ENCODE measurements at places on chromosomes 6 and 20.

GRCh38 chr6:61959196-61959595 lies 326.8 kb downstream of the KHDRBS2 start:
- no peak for DNase-seq

DNA sequence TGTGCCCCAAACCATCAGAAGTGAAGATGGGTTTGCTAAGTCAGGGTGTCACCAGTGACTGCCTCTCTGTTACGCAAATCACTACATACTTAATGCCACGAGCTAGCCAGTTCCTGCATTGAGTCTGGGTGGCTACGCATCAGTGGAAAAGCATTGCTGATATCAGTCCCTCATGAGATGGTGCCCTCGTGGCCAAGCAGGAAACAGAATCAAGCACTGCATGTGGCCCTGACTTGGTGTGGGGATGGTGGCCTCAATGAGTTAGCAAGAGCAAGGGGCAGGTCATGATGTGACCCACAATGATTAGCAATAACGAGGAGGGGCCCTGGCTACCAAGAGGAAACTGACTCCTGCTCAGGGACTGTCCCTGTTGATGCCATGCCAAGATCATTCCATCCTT lies 51.6 kb upstream of the FNDC1 start:
- DNase-seq: no peak

DNA sequence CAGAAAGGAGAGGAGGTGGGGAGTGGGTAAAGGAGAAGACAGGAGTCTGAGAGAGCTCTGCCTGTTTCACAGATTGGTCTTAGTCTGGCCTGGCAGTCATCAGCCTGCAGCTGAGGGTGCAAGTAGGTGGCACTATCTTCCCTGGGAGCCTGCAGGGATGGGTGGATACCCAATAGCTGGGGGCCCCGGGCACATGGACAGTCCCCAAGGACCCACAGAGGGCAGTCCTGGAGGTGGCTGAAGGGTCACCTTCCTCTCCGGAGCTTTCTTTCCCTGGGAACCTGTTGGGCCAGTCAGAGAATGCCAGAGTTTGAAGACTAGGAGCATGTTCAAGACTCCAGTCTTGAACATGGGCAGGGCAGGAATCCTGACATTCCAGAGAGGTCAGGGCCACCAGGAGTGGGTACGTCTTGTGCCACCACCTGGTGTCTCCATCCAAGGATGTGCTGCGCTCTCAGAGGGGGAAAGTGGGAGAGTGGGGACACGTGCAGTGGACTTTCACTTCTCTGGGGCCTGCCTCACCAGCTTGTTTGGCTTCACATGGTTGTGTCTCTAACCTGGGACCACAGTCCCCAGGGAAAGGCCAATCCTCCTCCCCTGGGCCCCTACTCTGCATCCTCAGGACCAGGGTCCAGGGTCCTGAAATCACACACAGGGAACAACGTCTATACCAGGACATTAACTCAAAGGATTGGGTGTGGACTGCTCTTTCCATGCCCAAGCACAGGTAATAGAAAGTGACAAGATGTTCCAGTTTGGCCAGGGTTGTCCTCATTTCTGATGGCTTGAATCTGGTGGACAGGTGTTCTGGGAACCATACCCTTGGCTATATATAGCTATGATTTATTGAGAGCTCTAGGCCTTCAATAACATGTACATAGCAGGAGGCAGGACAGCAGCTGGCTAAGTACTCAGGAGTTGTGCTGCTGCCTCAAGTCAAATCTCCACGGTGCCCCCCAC lies 18.0 kb downstream of the AARS2 start:
- no peak for DNase-seq

GRCh38 chr6:33579828-33580714 lies at the start of gene BAK1:
Gene BAK1 (minus strand): TSS chr6:33580276. CDS start chr6:33577604, 2,672 bp downstream.
- peak; percentile 88 for DNase-seq

DNA sequence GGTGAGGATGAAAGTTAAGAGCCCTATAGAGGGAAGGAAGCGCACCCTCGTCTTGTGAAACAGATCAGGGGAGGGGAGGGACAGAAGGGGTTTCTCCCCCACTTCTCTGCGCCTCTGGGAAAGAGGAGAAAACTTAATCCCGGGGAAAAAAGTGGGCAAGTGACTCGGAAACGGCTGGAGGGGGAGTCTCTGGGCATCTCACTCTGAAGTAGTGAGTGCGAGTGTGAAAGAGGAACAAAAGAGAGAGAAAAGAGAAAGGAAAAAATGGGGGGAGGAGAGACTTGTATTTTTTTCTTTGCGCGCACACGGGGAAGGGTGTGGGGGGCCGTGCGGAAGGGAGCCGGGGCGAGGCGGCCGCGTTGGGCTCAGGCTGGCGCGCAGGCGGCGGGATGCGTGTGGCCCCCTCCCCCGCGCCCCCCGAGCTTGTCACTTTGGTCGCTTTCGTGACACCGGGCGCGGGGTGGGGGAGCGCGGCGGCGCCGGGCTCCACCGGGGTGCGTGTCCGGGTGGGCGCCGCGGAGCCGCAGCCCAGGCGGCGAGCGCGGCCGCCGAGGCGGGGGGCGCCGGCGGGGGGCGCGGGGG lies 454 bp downstream of the L3MBTL3 start:
- no peak for DNase-seq

GRCh38 chr6:14046476-14047068 lies 71.0 kb upstream of the CD83 start:
- peak; percentile 72 for DNase-seq

DNA sequence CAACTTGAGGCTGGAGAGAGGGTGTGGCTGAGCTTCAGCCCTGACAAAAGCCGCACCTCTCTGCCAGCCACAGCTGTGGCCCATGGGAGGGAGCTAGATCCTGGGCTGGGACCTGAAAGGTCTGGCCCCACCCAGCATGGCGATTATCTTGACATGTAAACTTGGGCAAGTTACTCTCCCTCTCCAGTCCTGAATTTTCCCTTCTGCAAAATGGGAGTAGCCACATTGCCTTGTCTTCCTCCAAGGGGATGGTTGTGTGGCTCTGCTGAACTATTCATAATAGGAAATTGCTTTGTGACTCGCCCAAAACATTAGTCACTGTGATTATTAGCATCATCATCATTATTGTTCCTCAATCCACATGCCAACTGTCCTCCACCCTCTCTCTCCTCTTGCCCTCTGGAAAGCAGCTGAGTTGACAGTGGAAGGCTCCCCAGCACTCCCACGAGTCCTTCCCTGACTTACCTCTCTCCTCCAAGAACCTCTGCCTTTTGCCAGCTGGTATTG lies 23.0 kb upstream of the RBPJL start:
- DNase-seq: no peak

- no peak for DNase-seq
Measured at GRCh38 chr6:47147175-47147727, 105.1 kb upstream of the ADGRF1 start.

DNA sequence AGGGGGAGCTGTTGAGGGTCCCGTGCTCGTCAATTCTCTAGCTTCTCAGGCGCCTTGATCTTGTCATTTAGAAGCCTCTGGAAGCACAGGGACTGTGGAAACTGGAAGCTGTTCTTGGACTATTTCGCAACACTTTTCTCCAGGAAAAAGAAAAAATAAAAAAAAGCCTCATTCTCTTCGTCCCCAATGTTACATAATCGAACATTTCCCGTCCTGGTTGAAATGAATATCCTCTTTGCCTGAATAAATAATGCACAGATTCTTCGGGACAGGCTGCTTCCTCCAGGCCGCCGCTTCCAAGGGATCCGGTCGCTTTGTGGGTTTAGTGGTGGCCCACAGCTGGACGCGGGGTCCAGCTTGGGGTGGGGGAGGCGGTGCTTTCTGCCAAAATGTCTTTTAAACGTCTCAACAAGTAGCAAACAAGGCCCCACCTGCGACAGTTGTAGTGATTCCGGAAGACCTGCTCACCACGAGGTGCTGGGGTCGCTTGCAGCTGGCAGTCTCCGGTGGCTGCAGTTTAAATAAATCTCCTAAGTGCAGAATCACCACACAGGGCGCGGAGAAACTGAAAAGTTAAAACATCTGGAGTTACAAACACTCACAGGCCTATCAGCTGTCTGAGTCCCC lies 125.9 kb upstream of the ESR1 start:
- DNase-seq: peak; percentile 50

DNA sequence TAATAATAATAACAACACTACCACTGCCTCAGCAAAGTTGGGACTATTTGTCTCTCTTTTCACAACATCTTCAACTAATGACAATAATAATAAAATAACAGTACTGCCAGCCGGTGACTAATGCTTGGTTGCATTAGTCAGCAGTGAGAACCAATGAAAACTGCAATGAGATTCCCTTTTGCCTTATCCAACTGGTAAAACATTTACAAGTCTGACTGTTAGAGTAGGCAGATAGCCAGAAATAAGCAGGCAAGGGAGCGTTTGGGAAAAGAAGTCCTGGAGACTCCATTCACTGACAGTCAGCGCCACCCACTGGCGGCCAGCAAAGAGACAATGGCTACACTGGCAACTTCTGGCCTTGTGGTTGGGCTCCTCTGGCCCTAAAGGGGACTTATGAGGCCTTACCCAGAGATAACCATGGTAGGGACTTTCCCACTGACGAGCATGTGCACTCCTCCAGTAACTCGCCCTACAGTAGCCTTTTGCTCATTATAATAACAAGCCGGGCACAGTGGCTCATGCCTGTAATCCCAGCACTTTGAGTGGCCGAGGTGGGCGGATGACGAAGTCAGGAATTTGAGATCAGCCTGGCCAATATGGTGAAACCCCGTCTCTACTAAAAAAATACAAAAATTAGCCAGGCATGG lies 3.4 kb upstream of the NSFL1C start:
- DNase-seq: peak; percentile 100

DNA sequence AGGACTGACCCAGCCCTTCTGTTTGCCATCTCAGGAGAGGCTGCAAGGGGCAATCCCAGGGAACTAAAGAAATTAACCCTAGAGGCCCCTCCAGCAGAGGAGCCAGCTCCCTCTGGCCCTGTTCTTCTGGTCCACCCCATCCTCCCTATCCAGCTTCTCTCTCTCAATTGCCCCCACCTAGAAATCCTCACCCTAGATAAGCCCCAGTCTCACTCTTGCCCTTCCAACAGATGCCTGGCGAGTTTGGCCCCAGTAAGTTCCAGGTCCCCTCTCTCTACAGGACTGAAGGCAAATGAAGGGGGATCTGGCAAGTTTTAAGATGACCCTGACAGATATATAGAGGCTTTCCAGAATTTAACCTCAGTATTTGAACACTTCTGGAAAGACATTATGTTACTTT lies 134.0 kb downstream of the THBS2 start:
- DNase-seq: no peak

DNA sequence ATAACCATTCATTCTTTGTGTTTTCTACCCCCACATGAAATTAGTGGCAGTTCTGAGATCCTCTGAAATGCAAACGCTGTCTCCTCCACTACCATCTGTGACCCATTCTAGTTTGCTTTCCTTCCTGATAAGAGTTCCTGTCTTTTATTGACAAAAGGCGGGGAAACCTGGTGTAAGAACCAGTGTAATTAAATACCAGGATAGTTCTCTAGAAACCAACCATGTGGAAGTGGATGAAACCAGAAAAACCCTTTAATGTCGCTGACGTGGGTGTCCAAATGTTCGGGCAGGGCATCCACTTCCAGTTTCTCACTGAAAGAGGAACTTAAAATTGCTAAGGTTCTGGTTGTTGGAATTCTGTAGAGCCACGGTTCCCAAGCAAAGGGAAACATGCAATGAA lies 79.1 kb downstream of the TNFRSF21 start:
- DNase-seq: no peak

GRCh38 chr20:1623501-1624205 lies 3.8 kb upstream of the SIRPB1 start:
- DNase-seq: no peak

- peak; percentile 59 for DNase-seq
Measured at GRCh38 chr6:89734526-89734925, 85.1 kb downstream of the MDN1 start.

DNA sequence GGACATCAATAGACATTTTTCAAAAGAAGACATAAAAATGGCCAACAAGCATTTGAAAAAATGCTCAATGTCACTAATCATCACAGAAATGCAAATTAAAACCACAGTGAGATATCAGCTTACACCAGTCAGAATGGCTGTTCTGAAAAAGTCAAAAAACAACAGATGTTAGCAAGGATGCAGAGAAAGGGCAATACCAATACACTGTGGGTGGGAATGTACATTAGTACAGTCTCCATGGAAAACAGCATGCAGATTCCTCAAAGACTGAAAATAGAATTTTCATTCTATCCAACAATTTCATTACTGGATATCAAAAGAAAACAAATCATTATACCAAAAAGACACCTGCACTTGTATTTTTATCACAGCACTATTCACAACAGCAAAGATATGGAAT lies 85.3 kb downstream of the DCDC2 start:
- no peak for DNase-seq

DNA sequence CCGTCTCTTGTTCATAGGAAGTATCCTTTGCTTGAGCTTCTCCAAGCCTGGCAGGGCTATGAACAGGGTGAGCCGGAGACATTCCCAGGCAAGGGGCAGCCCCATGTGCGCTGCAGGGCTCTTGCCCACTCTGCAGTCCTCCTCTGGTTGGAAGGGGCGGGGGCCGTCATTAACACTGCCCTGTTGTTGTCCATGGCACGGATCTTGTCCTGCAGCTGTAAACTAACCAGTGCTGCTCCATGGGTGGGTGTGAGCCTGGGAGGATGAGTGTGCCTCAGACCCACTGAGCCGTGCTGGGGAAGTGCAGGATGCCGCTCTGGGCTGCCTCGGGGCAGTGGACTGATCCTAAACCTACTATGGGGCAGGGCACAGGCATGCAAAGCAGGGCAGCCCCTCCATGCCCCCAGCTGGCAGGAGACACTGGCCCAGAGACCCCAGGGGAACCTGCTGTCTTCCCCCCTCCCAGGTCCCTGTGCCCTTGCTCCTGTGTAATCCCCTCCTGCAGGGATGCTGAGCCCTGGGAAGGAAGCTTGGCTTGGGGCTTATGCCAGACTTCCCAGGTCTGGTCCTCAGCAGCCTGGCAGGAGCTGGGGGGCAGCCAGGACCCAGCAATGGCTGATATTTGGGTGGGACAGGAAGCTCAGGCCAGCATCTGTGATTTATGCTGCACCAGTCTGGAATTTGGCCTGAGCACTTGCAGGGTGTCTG lies 8.5 kb downstream of the EBF4 start:
- DNase-seq: no peak

GRCh38 chr20:20487811-20488210 lies 119.9 kb downstream of the INSM1 start:
- no peak for DNase-seq

DNA sequence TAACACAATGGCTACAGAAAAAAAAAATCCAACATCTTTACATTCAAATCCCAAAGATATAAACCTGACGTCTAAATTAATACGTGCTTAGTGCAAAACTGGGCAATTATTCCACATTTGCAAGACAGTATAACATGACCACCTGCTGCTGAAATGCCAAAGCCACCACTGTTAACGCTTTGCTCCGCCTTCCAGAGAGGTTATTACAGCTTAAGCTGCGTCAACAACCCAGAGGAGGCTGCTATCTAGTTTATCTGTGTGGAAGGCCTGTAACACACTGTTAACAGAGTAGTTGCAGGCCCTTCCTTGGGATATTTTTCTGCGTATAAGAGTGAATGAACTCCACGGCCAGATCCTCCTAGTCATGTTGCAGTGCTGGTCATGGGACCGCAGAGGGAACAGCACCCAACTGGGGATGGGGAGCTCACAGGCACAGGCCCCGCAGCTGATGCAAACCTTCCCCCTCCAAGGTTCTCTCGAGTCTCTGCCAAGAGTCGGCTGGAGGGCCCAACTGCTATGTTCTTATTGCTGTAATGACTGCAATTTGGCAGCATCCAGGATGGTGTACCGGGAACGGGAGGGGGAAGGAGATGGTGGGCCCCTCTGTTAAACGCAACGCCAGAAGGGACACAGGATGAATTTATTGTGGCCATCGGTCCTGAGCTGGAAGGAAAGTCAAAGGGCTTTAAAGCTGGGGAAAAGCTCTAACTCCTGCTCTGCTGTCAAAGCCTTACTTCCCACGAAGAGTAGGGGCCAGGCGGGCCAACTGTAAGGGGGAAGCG lies 993 bp upstream of the NCOA7 start:
- peak; percentile 75 for DNase-seq

Data from cardiac fibroblast (primary cell).